Transverse colon (tissue), 4 donors: ENCODE measurements at places on chromosomes 16 and 17. TPM values are rescaled to one million over a fixed set of nuclear protein-coding genes. Genes with fewer than 3 reads are reported as not detected.
A peak's percentile ranks its signal among the peaks of the same experiment; 100 is the strongest.

Gene SLC38A8
- total RNA-seq, result not detected

DNA sequence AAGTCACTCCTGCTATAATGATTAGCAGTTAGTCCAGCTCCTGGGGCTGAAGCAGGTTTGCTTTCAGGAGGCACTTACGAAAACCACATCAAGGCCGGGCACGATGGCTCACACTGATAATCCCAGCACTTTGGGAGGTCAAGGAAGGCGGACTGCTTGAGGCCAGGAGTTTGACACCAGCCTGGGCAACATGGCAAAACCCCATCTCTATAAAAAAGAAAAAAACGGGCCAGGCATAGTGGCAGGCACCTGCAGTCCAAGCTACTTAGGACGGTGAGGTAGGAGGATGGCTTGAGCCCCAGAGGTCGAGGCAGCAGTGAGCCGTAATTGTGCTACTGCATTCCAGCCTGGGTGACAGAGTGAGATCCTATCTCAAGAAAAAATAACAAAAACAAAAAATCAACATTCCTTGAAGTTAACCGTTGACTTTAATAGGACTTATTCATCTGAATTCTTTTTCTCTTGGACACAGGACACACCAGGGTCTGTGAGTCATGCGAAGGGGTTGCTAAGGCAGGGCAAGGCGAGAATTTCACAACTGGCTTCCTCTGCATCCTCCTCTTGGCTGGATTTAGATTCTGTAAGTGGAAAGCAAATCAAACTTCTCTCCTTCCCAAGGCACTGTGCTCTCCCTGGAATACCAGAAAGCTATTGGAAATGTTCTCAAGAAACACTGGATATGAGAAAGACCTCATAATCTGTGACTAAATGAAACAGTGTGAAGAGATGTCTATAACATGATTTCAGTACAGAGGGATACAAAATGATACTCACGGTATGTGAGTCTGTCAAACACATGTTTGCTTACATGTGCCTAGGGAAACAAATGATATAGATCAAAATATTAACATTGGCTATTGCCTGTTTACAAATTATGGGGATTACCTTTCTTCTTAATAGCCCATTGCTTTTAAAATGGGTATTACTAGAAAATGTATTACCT, 99.5 kb downstream of the SYCE1L start:
- DNase-seq, result no peak
- no peaks in the 10 kb centered on the region for H3K36me3 ChIP-seq
- no peak overlapping the region for H3K27ac ChIP-seq
- H3K4me1 ChIP-seq, result no peaks in the 10 kb centered on the region

Gene TEX19
- total RNA-seq, result not detected

Gene C1QTNF8
- not detected for total RNA-seq

Gene NPIPB8
- not detected for total RNA-seq

DNA sequence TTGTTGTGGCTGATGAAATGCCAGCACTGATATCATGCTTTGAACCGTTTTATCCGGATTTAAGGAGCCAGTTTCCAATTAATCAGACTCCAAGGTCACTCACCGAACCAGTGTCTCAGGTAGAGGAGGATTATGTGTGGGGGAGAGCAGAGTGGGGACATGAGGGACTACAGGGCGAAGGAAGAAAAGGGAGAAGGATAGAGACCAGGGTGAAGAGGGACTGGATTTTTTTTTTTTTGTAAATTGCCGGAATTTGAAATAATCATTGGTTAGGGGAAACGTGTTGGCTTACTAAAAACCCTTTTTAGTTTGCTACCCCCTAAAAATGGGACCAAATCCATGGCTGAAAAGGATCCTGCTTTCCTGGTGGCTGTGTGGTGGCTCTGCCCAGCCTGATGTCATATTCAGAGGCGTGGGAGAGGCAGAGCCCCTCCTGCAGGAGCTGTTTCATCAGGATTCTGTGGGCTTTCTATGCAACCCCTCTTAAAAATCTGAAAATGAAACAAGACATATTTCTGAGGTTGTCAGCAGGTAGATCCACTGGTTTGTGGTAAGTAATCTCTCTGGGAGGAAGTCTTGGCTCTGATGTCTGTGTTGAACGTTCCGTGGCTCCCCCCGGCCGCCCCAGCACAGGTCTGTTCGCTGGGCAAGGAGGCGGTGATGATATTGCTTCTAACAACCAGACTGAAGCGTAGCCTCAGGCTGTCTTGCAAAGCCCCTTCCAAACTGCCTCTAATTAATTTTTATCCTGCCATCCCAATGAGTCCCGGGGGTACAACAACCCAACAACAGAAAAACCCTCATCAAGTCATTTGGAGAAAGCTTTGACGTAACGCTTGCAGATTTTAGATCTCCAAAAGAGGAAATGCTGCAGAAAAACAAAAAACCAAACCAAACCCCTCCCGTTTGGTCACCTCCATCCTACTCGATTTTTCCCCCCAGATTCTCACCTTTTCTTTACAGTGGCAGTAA, 143.0 kb upstream of the ZFHX3 start:
- no peak for DNase-seq
- H3K36me3 ChIP-seq, result no peaks in the 10 kb centered on the region
- no peak overlapping the region for H3K27ac ChIP-seq
- no peak overlapping the region for H3K4me3 ChIP-seq
- H3K27me3 ChIP-seq, result no peaks in the 10 kb centered on the region
- H3K4me1 ChIP-seq, result no peaks in the 10 kb centered on the region

GRCh38 chr17:55478971-55479370, 32.3 kb downstream of the SMIM36 start:
- no peaks in the 10 kb centered on the region for H3K4me1 ChIP-seq
- H3K27ac ChIP-seq, result no peak overlapping the region
- no peaks in the 10 kb centered on the region for H3K27me3 ChIP-seq
- H3K36me3 ChIP-seq, result no peaks in the 10 kb centered on the region
- no peak for DNase-seq
- no peak overlapping the region for H3K4me3 ChIP-seq

Gene PRSS8
- 101 TPM for total RNA-seq

DNA sequence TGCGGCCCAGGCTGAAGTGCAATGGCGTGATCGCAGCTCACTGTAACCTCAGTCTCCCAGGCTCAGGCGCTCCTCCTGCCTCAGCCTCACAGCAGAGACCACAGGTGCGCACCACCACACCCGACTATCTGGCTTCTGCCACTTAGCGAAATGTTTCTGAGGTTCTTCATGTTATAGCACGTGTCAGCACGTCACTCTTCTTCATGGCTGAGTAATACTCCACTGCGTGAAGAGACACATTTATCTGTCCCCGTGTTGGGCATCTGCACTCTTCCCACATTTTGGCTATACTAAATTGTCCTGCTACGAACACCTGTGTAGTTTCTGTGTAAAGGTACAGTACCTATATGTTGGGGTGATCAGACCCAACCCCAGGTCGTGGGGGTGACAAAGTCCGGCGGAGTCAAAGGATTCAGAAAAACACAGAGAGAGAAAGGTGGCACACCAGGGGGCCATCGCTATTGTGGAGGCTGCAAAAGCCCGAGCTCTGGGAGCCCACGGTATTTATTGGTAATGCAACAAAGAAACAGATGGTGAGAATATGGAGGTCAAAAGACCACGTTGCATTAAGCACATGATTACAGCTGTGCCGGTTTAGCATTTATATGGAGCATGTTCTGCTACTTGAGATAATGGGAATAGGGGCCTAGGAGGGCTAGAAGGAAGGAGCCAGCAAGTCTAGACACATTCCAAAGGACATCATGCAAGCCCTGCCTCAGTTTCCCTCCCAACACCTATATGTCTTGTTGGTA, 851 bp upstream of the DPEP1 start:
- H3K27ac ChIP-seq, result no peak overlapping the region
- peaks cover 12% of the 10 kb centered on the region for H3K4me1 ChIP-seq
- no peak overlapping the region for H3K4me3 ChIP-seq
- peaks cover 83% of the 10 kb centered on the region for H3K27me3 ChIP-seq
- no peak for DNase-seq
- H3K36me3 ChIP-seq, result no peaks in the 10 kb centered on the region

- H3K27me3 ChIP-seq, result no peaks in the 10 kb centered on the region
- H3K4me3 ChIP-seq, result peak overlapping the region; percentile 74
- H3K36me3 ChIP-seq, result no peaks in the 10 kb centered on the region
- peak overlapping the region; percentile 88 for H3K27ac ChIP-seq
- peaks cover 18% of the 10 kb centered on the region for H3K4me1 ChIP-seq
Observed at GRCh38 chr16:70381604-70382342, 35.1 kb downstream of the DDX19A start.

GRCh38 chr17:41322903-41323895, 7.7 kb upstream of the KRTAP17-1 start:
- H3K4me3 ChIP-seq, result no peak overlapping the region
- no peaks in the 10 kb centered on the region for H3K4me1 ChIP-seq
- no peak overlapping the region for H3K27ac ChIP-seq
- no peak for DNase-seq
- no peaks in the 10 kb centered on the region for H3K27me3 ChIP-seq
- no peaks in the 10 kb centered on the region for H3K36me3 ChIP-seq

DNA sequence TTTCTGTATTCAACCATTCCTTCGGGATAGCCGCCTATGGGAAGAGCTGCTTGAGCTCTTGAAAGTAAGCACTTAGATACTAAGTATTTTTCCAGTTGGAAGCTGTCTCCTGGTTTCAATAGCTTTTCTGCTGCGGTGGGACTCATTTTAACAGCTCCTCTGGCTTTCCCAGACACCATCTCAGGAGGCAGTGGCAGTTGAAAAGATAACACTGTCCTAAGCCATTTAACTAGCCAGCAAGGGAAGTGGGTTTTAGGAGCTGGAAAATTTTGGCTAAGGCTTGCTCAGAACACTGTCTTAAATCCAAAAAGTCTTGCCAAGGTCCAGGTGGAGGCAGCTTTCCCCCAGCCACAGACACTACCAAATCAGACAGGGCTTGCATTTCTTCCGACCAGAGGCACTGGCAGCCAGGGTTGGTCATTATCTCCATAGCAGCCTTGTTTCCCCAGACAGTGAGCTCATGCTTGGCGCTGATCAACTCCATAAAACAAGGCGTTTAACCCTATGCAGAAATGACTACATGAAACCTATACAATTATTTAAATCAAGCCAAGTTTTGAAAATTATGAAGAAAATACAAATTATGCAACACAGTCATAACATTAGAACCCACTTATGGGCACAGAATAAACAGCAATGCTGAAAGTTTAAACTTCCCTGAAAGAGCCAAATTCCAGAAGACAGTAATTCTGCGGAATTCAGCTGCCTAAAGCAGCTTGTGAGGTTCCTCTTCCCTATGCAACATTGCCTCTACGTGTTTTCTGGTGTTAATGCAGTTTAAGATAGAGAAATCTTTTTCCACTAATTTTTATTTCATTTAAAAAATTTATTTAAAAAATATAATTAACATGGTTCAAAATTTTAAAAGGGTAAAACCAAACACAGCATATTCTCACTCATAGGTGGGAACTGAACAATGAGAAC, 25.0 kb downstream of the GABARAPL2 start:
- H3K27me3 ChIP-seq, result no peaks in the 10 kb centered on the region
- H3K36me3 ChIP-seq, result no peaks in the 10 kb centered on the region
- no peak overlapping the region for H3K4me3 ChIP-seq
- DNase-seq, result peak; percentile 31
- H3K27ac ChIP-seq, result peak overlapping the region; percentile 78
- no peaks in the 10 kb centered on the region for H3K4me1 ChIP-seq

Gene CEP295NL
- total RNA-seq, result 2.8 TPM

Gene BICDL2
- total RNA-seq, result 209 TPM

Gene TSNAXIP1
- not detected for total RNA-seq

DNA sequence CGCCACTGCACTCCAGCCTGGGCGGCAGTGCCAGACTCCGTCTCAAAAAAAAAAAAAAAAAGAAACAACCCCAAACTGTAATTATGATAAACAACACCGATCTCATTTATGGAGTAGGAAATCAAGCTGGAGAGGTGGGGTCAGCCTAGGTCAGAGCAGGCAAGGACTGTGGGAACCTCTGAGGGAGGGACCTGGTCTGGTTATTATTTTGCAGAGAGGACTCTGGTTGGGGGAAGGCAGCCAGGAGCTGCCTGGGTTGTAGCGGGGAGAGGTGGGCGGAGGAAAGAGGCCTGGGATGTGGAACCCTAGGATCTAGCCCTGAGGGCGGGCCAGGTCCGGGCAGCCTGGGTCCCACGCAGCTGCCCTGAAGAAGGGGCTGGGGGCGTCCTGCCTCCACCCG, 10.9 kb upstream of the HS3ST6 start:
- peaks cover 11% of the 10 kb centered on the region for H3K4me1 ChIP-seq
- H3K36me3 ChIP-seq, result no peaks in the 10 kb centered on the region
- H3K4me3 ChIP-seq, result peak overlapping the region; percentile 42
- peaks cover 3% of the 10 kb centered on the region for H3K27me3 ChIP-seq

Gene TPSG1
- total RNA-seq, result not detected

GRCh38 chr16:85492295-85492864, 120.7 kb upstream of the GSE1 start:
- H3K4me1 ChIP-seq, result peaks cover 14% of the 10 kb centered on the region
- no peaks in the 10 kb centered on the region for H3K36me3 ChIP-seq
- H3K4me3 ChIP-seq, result no peak overlapping the region
- DNase-seq, result no peak

Gene IL21R
- not detected for total RNA-seq

DNA sequence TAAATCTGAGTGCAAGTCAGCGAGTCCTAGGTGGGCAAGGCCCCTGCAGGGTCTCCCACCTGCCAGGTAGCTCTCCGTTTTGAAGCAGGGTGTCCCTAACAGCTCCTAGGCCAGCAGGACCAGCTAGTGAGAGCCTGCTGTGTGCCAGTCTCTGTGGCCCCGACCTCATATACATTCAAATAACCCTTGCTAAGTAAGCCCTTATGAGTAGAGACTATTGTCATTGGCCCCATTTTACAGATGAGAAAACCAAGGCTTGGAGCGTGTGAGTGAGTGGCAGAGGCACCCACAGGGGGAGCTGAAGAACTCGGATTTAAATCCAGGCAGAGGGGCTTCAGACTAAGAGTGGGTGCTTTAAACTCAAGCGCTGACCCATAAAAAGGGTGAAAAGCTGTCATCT, 39.7 kb upstream of the EMP2 start:
- H3K27ac ChIP-seq, result peak overlapping the region; percentile 42
- H3K4me3 ChIP-seq, result no peak overlapping the region
- H3K4me1 ChIP-seq, result peaks cover 35% of the 10 kb centered on the region
- no peak for DNase-seq

DNA sequence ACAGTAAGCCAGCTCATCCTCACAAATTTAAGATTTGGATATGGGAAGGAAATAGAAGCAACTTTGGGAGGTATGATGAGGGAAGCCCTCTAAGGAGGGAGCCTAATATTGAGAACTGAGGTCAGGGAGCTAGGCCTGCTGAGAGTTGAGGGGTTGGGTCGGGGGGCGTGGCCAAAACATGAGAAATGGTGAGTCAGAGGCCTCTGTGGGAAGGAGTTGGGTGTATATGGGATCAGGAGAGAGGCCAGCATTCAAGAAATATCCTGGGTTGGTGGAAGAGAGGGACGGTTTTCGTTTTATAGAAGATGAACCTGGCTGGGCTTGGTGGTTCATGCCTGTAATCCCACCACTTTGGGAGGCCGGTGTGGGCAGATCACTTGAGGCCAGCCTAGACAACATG, 48.4 kb downstream of the CLEC16A start:
- DNase-seq, result peak; percentile 25
- H3K27ac ChIP-seq, result no peak overlapping the region
- no peaks in the 10 kb centered on the region for H3K4me1 ChIP-seq
- H3K4me3 ChIP-seq, result no peak overlapping the region
- no peaks in the 10 kb centered on the region for H3K36me3 ChIP-seq

Gene OR3A1
- total RNA-seq, result not detected

GRCh38 chr16:59053911-59054310, 319.8 kb upstream of the GOT2 start:
- no peak overlapping the region for H3K4me3 ChIP-seq
- H3K4me1 ChIP-seq, result no peaks in the 10 kb centered on the region
- H3K36me3 ChIP-seq, result no peaks in the 10 kb centered on the region
